NCI-H187 treated with DMSO at 0.1 percent for 48 hours (cell line): ENCODE measurements at places on chromosomes 6 and 20.

- peak; percentile 1 for DNase-seq
Observed at GRCh38 chr6:166598441-166599138, 12.1 kb upstream of the RAMACL start.

DNA sequence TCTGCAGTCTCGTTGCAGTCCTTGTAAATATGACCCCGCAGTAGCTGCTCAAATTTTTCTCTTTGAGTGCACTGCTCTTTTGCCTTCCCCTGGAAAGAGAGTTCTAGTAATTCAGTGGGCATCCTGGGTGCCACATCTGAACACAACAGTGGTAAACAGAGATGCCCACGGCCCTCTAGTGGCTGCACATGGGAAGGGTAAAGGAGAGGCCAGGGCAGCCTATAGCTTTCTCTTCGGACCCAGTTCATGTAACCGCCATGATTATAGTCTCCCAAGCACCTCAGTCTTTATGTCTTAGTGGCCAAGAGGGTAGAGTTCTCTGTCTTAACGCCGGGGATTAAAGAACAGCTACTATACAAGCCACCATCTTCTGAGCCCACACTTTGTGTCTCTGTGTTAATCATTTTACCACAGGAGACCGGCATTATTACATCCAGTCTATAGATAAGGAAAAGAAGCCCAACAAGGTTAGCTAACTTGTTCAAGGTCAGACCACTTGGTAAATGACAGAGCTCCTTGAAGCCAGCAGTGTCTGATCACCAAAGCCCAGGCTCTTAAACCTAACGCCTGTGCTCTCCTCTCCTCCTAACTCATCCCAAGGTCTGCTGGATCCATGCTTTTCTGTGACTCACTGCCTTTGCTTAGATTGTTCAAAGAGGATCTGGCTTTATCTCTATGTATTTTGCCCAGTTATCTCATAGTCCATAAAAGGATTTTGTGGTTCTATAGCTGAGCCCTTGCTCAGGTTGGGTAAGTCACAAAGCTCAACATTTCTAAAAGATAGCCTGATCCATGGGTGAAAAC, 81.8 kb downstream of the ISM1 start:
- no peak for DNase-seq

- no peak for DNase-seq
Observed at GRCh38 chr6:87152526-87152955, 2.8 kb upstream of the ZNF292 start.

GRCh38 chr20:62365814-62366369, 1.2 kb downstream of the LAMA5 start:
- DNase-seq, result no peak

DNA sequence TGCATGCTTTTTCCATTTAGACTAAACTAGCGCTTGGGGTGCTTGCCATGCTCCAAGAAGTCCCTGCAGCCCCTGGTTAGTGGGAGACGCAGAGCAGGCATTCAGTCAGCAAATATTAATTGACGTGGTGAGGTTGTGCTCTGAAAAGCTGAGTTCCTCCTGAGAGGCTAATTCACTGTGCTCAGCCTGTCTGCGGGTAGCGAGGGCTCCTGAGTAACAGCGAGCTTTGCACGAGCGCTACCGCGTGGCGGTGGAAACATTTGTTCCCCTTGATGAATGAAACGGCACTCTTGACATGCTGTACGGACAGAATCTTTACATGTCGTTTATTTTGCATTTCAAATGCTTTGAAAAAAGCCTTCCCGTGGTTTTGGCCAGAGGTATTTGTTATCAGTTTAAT, 170.6 kb upstream of the AGPAT4 start:
- DNase-seq, result no peak

- DNase-seq, result no peak
Observed at GRCh38 chr20:51311636-51312479, 230.7 kb downstream of the NFATC2 start.

- DNase-seq, result no peak
Observed at GRCh38 chr6:138297761-138298298, 79.5 kb upstream of the PBOV1 start.

- DNase-seq, result no peak
Observed at GRCh38 chr20:36162272-36162966, 7.9 kb downstream of the EPB41L1 start.

GRCh38 chr20:59718071-59718470, 113.7 kb downstream of the PHACTR3 start:
- no peak for DNase-seq
